Stomach (tissue), 19 donors: ENCODE measurements at places on chromosomes 16 and 17. TPM values are rescaled to one million over a fixed set of nuclear protein-coding genes. Genes with fewer than 3 reads are reported as not detected.

Gene MYH2
- 0.18 TPM for total RNA-seq

DNA sequence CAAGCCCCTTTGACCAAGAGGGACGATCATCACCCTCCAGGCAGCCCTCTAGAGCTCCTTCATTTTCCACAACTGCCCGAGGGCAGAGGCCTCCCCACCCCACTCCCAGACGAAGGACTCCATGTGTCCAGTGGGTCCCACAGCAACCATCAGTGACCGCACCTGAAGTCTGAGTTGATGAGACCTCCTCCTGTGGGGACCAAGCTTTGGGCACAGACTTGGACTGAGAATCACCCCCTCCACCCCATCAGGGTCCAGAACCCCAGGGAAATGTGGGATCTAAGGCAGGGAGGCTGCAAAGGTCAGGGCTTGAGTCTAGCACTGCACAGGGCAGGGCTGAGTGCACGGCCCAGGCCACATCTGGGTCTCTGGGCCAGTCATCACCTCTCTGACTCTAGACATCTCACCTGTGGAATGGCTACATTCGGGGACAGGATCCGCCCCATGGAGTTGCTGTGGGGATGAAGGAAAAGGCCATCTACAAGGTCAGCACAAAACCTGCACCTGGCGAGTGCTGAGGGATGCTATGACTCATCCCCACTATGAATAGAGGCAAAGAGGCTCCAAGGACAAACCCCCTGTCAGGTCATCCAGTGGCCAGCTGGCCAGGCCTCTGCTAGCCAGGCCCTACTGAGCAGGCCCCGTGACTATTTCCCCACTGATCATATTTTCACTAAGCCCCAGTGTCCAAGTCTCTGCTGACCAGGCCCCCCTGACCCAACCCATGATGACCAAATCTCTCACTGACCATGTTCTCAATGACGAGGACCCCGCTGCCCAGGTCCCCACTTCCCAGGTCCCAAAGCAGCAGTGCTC is 38.4 kb downstream of the TNFRSF13B start:
- DNase-seq, result no peak

GRCh38 chr17:75269844-75270217 is 1.2 kb downstream of the MIF4GD start:
- no peak for DNase-seq

- DNase-seq, result no peak
Measured at GRCh38 chr16:17555176-17555575, 84.4 kb upstream of the XYLT1 start.

DNA sequence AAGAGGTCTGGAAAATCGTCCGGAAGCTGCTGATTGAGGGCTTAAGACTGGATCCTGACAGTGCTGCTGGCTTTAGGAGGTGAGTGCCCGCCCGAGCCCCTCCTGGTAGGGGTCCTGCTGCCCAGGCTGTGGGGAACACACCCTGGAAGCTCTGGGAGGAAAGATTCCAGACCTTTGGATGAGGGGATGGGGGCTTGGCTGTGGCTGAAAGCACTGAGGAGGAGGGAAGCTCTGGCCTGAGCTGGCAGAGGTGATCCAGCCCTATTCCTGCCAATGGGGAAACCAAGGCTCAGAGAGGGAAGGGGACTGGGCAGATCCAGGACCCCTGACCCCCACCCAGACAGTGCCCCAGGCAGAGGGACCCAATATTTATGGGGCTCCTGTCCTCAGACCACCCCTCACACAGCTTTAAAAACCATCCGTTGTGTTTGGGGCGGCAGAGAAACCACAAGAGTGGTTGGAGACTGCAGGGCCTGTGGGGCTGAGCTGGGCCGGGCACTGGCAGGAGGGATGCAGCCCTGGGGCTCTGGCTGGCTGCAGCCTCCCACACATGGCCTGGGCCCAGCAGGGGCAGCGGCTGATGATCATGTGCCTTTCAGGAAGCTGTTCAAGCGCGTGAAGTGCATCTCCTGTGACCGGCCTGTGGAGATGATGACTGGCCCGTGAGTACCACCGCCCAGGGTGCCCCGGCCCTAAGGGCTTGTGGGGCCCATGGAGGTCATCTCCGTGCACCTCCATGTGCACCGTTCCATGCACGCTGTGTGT is 22.8 kb downstream of the UBALD1 start:
- DNase-seq, result no peak

Gene TPSD1
- total RNA-seq, result not detected

Gene PRSS8
- total RNA-seq, result 70.5 TPM
